Activated T-cell treated with anti-CD3 and anti-CD28 coated beads for 48 hours (primary cell): ENCODE measurements at places on chromosomes 2 and 18.

- no peak for DNase-seq
Measured at GRCh38 chr18:28669165-28669564, 492.2 kb upstream of the CDH2 start.

GRCh38 chr18:22710673-22711191 is 222.4 kb upstream of the RBBP8 start:
- no peak for DNase-seq

- no peak for DNase-seq
Measured at GRCh38 chr18:13377496-13377895, 158.9 kb downstream of the LDLRAD4 start.

- DNase-seq = no peak
Measured at GRCh38 chr2:122101319-122101718, 345.9 kb downstream of the TSN start.

GRCh38 chr2:9768388-9768787 is 74.9 kb upstream of the TAF1B start:
- no peak for DNase-seq

DNA sequence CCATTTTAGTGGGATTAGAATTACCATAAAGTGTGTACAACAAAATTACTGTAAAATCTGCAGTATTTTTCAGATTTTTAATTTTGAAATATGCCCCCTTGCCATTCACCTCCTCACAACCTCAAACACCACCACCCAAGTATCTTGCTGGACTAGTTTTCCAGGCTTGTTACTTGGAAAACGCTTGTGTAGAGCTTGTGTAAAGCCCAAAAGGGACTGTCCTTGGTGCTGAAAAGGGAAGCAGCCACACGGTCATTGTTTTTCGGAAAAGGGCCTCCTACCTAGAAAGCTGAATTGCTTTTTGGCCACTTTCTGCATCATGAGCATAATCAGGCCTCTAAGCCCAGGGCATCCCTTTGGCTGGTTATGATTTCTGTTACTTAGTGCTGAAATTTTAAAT is 563.4 kb downstream of the LRRTM4 start:
- no peak for DNase-seq

DNA sequence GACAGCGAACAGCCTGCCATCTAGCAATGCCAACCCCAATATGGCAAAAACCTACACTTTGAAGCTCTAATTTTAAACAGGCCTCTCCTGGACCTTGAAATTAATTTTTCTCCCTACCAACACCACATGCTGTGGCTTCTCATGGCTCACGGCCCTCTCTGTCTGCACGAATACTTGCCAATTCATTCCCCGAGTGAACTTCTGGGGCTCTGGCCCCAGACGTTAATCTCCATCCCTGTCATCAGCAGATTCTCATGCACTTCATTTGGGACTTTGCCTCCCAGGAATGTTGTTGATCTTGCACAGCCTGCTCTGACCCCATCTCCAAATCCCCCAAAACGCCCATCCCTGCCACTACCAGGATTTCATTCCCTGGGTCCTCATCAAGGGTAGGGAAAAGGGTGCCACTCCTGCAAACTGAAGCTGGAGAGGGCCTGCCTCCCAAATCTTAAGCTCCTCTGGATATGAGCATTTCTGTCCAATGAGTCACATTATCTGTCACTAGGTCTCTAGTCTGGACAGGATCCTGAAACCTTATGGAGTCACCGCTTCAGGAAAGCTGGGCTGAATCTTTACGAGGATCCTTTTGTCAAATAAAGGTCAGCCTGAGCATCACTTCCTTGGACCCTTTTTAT is 10.4 kb downstream of the FIGLA start:
- DNase-seq = no peak

GRCh38 chr2:20992201-20992711 is 51.6 kb downstream of the APOB start:
- no peak for DNase-seq

DNA sequence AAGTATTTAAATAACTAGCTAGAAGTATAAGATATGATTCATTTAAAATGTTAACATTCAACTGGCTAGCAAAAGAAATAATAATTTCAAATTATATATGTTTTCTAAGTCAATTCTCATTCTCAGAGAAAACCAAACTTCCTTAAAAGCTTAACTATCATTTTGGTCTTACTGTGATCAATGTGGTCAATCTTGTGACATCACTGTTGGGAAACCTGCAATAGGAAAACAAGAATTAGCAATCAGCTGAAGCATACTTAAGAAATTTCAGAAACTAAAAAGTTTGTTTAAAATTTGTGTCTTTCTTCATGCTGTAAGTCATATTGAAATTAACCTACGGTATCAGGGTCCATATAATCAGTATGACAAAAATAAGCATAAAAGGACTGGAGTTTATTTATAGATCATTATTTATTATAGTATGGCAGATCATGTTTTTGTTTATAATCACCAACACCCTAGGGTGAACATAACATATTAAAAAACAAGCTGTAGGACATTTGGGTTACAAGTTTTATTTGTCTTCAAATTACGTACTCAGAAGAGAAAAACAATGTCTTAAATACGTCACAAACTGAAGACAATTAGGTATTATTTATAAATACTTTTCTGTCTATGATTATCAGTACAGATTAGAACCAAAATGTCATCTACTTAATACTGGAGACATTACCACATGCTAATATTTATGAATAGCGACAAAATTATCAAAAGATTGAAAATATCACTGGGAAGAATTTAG is 60.5 kb downstream of the BAZ2B start:
- DNase-seq = no peak

- no peak for DNase-seq
Measured at GRCh38 chr18:58996131-58996641, 131.5 kb downstream of the ZNF532 start.
